ENCODE measurements at places on chromosomes 6 and 20.

DNA sequence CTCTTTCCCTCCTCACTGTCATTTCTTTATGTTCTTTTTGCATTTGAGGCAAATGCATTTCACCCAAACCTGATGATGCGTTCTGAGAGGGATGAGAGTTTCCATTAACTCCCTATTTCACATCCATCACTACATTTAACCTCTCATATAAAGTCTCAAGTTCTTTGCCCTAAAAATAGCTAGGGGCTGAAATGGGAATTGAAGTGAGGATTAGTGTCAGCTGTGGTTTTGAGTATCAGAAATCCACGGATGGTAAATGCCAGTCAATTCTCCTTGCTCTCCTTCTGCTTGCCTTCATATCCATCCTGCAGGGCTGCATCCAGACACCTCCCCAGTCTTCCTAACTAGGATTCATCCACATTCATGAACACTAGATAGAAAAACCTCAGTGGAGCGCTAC is 10.0 kb upstream of the DTNBP1 start:
- DNase-seq: no peak

DNA sequence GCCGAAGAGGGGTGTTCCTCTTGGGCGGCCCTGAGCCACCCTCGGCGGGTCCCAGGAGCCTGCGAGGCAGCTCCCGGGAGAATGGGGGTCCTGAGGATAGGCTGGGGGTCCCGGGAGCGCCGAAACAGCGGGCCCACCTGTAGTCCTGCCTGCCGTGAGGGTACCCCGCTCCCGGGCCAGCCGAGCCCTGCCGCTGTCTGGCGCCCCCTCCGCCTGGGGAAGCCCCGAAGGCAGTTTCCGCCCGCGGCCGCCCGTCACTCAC is 280 bp downstream of the SPATA2 start:
- DNase-seq: no peak

DNA sequence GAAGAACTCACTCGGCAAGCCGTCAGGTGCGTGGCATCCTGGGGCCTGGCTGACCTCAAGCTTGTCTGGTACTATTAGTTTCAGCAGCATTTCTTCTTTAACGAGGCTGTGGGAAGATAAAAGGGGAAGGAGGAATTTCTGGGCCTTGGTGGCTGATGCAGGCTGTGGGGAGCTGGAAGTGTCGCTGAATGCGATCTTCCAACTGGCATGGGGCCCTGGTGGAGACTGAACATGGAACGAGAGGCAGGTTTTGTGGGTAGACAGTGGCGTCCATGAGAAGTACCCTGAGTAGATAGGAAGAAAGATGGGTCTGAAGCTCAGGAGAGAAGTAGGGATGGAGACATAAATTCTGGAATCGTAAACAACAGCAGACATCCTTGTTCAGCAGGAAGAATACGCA is 23.9 kb downstream of the ERMARD start:
- DNase-seq: no peak

DNA sequence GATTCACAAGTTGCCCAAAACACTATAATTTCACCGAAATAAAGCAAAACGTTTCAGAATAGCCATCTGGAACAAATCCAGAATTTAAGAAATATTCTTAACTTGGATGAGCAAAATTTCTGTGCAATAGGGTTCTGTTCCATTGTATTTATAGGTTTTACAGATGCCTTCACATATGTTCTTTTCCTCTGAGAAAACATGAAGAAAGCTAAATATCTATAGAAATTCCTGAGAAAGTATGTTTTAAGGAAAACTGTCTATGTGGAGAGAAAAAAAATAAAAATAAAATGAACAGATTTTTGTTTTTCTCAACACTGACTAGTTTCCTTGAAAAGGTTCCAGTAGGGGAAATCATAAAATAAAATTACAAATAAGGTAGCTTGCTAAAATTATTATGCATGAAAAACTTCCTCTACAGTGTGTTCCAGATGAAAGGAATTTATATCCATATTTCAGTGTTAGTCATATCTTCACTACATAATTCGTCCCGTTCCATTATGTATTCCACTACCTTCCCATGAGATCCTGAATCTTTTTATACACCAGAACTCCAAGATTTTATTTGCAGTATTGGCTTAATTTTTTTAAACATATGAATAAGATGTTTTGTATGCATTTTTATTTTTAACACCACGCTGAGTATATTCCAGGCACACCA is 42.4 kb upstream of the TMX4 start:
- DNase-seq: no peak

GRCh38 chr6:31365864-31366263 is 8.9 kb upstream of the HLA-B start:
- no peak for DNase-seq

- DNase-seq: no peak
Measured at GRCh38 chr6:87827346-87827745, 125.3 kb upstream of the AKIRIN2 start.

GRCh38 chr20:63052571-63053431 is 46.0 kb upstream of the BHLHE23 start:
- DNase-seq: no peak

DNA sequence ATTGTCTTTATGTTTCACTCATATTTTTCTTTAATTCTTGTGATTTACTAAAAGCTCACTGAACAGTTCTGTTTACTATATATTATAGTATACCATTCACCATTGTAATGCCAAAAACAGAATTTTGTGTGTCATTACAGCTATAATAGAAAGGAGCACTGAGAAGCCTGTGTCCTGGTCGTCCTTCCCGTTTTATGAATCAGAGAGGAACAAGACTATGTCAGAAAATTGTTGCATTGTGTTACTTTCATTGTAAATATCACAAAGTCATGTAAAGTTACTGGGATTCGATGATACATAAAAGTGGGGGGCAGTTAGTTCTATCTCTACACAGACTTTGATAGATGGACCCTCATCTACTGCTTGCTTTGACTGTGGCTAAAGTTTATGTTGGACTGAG is 145.1 kb downstream of the QKI start:
- DNase-seq: no peak

- DNase-seq: peak; percentile 42
Measured at GRCh38 chr20:58450254-58450653, 61.2 kb downstream of the VAPB start.

DNA sequence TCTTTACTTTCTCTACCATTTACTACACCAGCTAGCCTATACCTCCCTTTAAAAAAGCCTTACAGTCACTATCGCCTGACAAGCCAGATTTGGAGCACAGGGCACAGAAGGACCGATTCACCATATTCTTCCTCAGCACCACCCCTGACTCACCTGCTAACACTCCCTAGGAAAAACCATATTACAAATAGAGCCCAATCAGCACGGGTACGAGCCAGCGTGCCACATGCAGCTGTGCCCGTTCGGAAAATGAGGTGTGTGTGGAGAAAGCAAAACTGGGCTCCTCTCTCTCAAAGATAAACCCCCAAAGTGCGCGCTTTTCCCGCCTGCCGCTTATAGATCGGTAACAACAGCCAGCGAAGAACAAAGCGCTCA is 1.2 kb downstream of the SYNCRIP start:
- no peak for DNase-seq

- no peak for DNase-seq
Measured at GRCh38 chr6:41716516-41717391, 18.7 kb downstream of the TFEB start.

GRCh38 chr20:24651171-24651975 is 181.9 kb downstream of the SYNDIG1 start:
- DNase-seq: peak; percentile 97

- no peak for DNase-seq
Measured at GRCh38 chr20:50129662-50130355, 16.9 kb upstream of the UBE2V1 start.

- DNase-seq: no peak
Measured at GRCh38 chr6:80209430-80209829, 103.0 kb downstream of the BCKDHB start.

GRCh38 chr20:2390951-2391675 is 10.4 kb downstream of the TGM6 start:
- DNase-seq: no peak

DNA sequence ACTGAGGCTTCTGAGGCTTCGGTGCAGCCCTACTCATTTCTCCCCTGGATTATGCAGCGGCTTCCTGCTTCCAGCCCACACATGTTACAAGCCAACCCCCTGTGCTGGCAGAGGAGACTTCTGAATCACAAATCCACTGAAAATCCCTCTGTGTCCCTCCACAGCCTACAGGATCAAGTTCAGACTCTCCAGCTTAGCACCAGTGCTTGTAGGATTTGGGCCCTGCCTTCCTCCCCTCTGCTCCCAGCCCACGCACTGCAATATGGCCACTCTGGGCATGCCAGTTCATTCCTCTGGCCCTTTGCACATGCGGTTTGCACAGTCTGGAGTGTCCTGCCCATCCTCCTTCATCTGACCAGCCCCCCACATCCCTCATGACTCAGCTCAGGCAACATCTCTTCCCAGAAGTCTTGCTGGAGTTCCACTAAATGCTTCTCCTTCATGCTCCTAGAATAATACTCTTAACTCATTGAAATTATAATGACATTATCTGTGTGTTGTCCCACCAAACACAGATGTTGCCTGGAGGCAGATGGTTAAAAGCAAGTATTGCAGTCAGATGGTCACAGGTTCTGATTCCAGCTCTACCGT is 15.9 kb upstream of the MDGA1 start:
- DNase-seq: peak; percentile 80

DNA sequence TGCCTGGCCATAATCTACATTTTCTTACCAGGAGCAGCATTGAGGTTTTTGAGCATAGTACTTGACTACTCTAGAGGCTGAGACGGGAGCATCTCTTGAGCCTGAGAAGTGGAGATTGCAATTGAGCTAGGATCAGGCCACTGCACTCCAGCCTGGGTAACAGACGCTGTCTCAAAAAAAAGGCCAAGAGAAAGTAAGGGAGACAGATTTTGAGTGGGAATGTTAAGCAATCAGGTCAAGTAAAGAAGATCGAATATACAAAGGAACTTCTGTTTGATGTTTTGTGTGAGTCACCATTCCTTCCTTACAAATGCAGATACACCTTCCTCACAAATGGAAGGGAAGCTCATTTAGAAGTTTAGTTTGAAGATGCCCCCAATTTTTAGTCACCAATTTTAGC is 4.4 kb downstream of the PNRC1 start:
- DNase-seq: no peak

GRCh38 chr6:129105035-129105434 is 222.1 kb downstream of the LAMA2 start:
- peak; percentile 52 for DNase-seq

GRCh38 chr6:110938171-110938570 is 20.3 kb upstream of the GTF3C6 start:
- no peak for DNase-seq

GRCh38 chr20:57265336-57265996 is 975 bp downstream of the BMP7 start:
- no peak for DNase-seq

GRCh38 chr20:21936720-21937380 is 231.4 kb downstream of the PAX1 start:
- DNase-seq: peak; percentile 49

DNA sequence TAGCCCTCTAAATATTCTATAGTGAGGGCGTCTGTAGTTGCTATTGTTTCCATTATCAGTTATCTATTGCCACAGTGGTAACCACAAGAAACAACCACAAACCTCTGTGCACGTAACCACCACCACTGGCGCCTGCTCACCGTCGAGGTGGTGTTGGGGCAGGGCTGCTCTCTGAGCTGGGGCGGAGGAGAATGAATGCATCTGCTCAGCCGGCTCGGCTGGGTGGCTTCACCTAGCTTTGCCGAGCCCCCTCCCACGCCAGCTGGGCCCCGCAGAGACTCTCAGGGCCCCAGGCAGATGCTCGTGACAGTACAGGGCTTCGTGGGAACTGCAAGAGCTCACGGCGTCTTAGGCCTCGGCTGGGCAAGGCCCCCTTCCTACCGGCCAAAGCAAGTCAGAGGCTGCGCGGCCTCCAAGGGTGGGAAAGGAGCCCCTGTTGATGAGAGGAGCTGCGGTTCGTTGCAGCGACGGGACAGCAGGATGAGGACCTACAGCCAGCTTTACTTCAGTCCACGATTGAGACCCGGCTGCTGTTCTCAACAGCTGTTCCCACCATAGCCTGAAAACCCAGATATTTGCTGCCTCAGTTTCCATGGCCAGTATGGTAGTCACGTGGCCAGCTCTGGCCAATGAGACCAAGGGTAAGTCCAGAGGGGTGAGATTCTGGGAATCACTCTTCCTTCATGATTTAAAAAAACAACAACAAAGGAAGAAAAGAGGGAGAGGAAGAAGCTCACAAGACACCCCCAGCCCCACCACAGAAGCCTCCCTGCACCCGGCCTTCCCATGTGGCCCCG is 120.2 kb upstream of the AFDN start:
- DNase-seq: no peak

DNA sequence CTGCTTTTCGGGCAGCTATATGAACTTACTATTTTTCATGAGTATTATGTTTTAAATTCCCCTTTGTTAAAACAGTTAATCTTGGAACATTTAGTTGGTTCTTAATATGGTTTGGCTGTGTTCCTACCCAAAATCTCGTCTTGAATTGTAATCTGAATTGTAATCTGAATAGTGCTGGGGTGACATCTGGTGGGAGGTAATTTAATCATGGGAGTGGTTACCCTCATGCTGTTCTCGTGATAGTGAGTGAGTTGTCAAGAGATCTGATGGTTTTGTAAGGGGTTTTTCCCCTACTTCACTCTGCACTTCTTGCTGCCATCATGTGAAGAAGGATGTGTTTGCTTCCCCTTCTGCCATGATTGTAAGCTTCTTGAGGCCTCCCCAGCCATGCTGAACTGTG is 305.4 kb upstream of the MAP3K7 start:
- DNase-seq: no peak

DNA sequence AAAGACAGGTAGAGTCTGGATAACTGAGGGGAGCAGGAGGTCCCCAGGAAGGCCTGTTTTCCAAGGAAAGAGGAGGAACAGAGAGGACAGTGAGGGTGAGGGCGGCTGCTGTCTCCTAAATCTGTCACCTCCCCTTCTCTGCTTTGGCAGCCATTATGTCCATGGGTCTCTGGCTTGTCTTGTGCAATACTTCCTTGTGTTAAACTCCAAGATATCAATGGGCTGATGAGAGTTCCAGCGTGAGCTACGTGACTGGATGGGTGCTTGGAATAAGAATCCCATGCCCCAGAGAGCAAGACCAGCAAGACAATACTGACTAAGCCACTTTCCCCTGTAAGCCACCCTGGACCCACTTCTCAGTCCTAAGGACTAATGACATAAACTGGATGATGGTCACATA is 26.3 kb upstream of the DNAAF9 start:
- no peak for DNase-seq

DNA sequence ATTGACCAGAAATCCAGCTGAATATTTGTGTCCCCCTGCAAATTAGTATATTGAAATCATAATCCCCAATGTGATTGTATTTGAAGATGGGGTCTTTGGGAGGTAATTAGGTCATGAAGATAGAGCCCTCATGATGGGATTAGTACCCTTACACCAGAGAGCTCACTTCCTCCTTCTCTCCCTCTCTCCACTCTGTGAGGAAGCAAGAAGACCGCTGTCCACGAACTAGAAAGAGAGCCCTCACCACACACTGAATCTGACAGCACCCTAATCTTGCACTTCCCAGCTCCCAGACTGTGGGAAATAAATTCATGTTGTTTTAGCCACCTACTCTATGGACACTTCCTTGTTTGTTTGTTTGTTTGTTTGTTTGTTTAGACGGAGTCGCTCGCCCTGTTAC is 11.9 kb upstream of the PLAGL1 start:
- no peak for DNase-seq

GRCh38 chr6:144460327-144461095 is 175.4 kb downstream of the UTRN start:
- no peak for DNase-seq

GRCh38 chr6:151247490-151247889 is 7.7 kb downstream of the AKAP12 start:
- DNase-seq: no peak

All from AG10803 (cell line).